ENCODE measurements at places on chromosomes 16 and 17. TPM values are rescaled to one million over a fixed set of nuclear protein-coding genes. Genes with fewer than 3 reads are reported as not detected.

DNA sequence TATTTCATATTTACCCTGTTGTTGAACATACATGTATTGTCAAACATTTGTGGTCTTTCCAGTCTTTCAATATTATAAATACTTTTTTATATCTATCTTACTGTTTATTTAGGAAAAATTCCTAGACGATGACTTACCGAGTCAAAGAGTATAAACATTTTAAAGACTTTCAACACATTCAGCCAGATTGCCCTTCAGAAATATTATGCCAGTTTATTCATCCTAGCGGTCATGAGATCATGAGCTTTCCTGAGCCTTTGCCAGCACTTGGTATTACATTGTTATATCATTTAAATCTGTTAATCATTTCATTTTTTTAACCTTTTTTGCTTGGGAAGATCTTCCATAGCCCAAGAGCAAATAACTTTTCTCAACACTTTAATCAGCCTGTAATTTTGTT lies 197.4 kb downstream of the SPECC1 start:
- no peak for DNase-seq
- H3K36me3 ChIP-seq, result no peaks in the 10 kb centered on the region
- no peaks in the 10 kb centered on the region for H3K27me3 ChIP-seq

HS3ST3B1 gene
- not detected for total RNA-seq

MMD gene
- total RNA-seq, result 24.9 TPM

HP gene
- not detected for total RNA-seq

- H3K4me1 ChIP-seq, result no peaks in the 10 kb centered on the region
- no peak for DNase-seq
- no peaks in the 10 kb centered on the region for H3K36me3 ChIP-seq
- H3K27me3 ChIP-seq, result peaks cover 40% of the 10 kb centered on the region
These were observed 5.8 kb downstream of the FOXN1 start for GRCh38 chr17:28511858-28512461.

YBX2 gene
- 1.6 TPM for total RNA-seq

PRKCB gene
- 158 TPM for total RNA-seq

DNA sequence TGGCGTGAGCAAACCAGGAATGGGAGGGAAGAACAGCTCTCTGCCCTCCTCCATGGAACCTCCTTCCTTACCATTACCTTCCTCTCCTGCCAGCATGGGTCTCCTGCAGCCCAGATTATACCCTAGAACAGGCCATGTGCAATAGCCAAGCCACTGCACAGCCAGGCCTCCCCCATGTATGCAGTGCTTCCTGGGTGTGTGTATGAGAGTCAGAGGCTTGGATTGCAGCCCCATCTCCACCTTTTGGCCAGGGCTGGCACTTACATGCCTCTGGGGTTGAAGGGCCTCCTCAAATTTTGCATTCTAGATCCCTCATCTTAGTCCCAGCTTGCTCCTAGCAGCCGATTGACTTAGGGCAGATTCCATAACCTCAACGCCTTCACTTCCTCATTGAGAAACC lies 133.7 kb downstream of the GSG1L start:
- DNase-seq, result no peak
- H3K27ac ChIP-seq, result no peak overlapping the region
- no peaks in the 10 kb centered on the region for H3K36me3 ChIP-seq
- H3K27me3 ChIP-seq, result peaks cover 7% of the 10 kb centered on the region
- H3K4me3 ChIP-seq, result no peak overlapping the region
- H3K4me1 ChIP-seq, result no peaks in the 10 kb centered on the region

- no peaks in the 10 kb centered on the region for H3K27me3 ChIP-seq
- no peak overlapping the region for H3K4me3 ChIP-seq
- H3K4me1 ChIP-seq, result no peaks in the 10 kb centered on the region
- peaks cover 21% of the 10 kb centered on the region for H3K36me3 ChIP-seq
These were observed 30.0 kb downstream of the STH start for GRCh38 chr17:46028981-46029565.

GLTPD2 gene
- not detected for total RNA-seq

GRCh38 chr16:5820472-5820871 lies 722.9 kb upstream of the EEF2KMT start:
- no peak for DNase-seq
- H3K36me3 ChIP-seq, result no peaks in the 10 kb centered on the region
- no peaks in the 10 kb centered on the region for H3K27me3 ChIP-seq

DNA sequence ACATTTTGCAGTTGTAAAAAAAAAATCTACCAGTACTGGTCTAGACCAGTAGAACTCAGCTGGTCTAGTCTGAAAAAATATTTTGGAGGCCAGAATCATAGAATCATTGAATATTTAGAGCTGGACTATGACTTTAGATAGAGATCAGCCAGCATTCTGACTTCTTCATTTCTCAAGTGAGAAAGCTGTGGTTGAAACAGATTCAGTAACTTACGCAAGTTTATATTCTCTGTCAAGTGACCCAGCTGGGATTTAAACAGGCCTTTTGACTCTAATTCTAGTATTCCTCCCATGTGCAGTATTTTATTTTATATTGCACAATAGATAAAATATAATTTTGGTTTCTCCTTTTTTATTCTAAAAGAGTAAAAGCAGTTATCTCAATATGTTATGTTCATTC lies 4.9 kb downstream of the TNRC6A start:
- H3K27me3 ChIP-seq, result no peaks in the 10 kb centered on the region
- H3K4me3 ChIP-seq, result no peak overlapping the region
- H3K27ac ChIP-seq, result no peak overlapping the region

- H3K36me3 ChIP-seq, result no peaks in the 10 kb centered on the region
- no peak overlapping the region for H3K27ac ChIP-seq
- no peaks in the 10 kb centered on the region for H3K27me3 ChIP-seq
- H3K4me1 ChIP-seq, result peaks cover 19% of the 10 kb centered on the region
These were observed 2.1 kb downstream of the SPAG9 start for GRCh38 chr17:51118330-51119195.

RNF166 gene
- 36.3 TPM for total RNA-seq

GRCh38 chr17:52148288-52148968 lies 10.1 kb downstream of the CA10 start:
- H3K36me3 ChIP-seq, result no peaks in the 10 kb centered on the region
- H3K27me3 ChIP-seq, result no peaks in the 10 kb centered on the region
- no peak overlapping the region for H3K4me3 ChIP-seq
- no peak for DNase-seq
- no peak overlapping the region for H3K27ac ChIP-seq

GRCh38 chr16:23104032-23104955 lies 45.0 kb downstream of the USP31 start:
- no peaks in the 10 kb centered on the region for H3K4me1 ChIP-seq
- DNase-seq, result no peak
- H3K36me3 ChIP-seq, result peaks cover 19% of the 10 kb centered on the region
- no peaks in the 10 kb centered on the region for H3K27me3 ChIP-seq
- no peak overlapping the region for H3K27ac ChIP-seq

XAF1 gene
- total RNA-seq, result not detected

Data from A673 (cell line).